ENCODE measurements at places on chromosomes 7 and 10.

GRCh38 chr10:119496273-119496672, 46.2 kb downstream of the RGS10 start:
- no peak for DNase-seq

DNA sequence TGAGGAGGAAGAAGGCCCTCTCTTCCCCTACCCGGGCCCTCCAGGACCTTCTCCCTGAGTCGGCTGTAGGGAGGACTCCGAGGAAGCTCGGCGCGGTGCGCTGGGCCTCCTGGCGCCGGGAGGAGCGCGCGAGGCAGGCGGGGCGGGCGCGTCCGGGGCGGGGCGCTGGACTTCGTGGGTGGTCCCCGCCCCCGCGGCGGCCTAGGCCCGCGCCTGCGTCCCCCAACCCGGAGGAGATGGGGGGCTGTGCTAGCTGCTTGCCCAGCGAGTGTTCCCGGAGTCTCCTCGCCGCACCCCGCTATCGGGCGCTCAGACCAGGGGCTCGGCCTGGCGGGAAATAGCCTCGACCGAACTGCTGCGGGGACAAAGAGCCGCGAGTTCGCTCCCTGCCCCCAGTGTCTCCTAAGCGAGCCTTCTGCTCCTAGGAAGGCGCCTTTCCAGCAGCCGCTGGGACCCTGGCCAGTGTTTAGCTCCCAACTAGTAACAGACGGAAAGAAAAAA, 19.2 kb upstream of the SMO start:
- DNase-seq = no peak

- DNase-seq = no peak
These were observed 75.9 kb downstream of the BMPER start for GRCh38 chr7:33981226-33981625.

GRCh38 chr10:51389415-51390321, 309.7 kb downstream of the CSTF2T start:
- DNase-seq = no peak

GRCh38 chr7:21086688-21087087, 300.0 kb upstream of the SP8 start:
- no peak for DNase-seq

- no peak for DNase-seq
These were observed 153.2 kb upstream of the ADO start for GRCh38 chr10:62651341-62651740.

GRCh38 chr10:4361581-4361980, 464.4 kb upstream of the AKR1E2 start:
- DNase-seq = no peak

DNA sequence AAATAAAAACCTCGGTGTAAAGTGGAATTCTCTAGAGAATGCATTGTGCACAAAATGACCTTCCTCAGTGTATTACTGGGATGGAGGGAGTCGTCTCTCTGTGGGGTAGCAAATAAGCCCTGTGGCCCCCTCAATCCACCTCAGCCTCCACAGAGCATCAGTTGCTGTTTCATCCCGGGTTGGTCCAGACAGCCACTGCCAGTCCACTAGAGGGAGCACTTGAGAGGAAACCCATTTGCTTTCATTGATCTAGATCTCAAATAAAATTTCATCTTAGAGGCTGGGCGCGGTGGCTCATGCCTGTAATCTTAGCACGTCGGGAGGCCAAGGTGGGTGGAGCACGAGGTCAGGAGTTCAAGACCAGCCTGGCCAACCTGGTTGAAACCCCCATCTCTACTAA, 1128.7 kb downstream of the CNTNAP2 start:
- DNase-seq = no peak

GRCh38 chr7:38195804-38196595, 18.0 kb downstream of the STARD3NL start:
- no peak for DNase-seq

GRCh38 chr7:75776295-75776971, 4.4 kb upstream of the CCL26 start:
- peak; percentile 2 for DNase-seq

GRCh38 chr7:54354436-54354835, 187.7 kb upstream of the VSTM2A start:
- no peak for DNase-seq

DNA sequence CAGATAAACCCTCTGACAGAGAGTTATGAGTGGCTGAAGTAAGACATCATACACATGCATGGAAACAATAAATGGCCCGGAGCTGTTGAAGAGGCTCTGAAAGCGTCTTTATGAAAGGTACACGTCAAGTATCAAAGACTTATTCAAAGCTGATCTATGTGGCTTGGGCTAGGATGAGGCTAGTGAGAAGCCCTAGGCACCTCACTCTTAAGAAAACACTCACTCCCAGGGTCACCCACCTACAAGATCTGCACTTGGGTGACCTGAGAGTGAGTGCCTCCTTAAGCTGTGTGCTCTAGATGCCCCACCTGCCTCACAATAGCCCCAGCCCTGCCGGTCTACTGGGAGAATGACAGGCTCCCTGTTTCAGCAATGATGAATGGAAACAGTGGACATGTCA, 1.1 kb upstream of the GIMAP1 start:
- no peak for DNase-seq

GRCh38 chr7:9201928-9202327, 768.5 kb downstream of the NXPH1 start:
- DNase-seq = no peak

- no peak for DNase-seq
These were observed 25.8 kb upstream of the SFMBT2 start for GRCh38 chr10:7436490-7437100.

DNA sequence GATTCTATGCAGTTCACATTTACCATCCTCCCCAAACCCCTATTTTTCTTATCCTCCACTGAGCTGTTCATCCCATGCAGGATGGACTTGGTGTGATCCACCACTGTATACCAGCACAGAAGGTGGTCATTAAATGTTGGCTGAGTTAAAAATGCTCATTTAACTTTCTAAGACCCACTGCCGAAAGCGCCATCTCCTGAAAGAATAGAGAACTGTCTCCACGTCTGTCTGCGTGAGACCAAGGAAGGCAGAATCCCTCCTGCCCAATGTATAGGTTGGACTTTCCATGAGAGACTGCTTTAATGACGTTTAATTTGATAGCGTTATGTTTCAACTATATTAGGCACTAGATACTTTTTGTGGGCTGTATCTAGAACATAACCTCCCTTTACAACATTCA, 124.3 kb downstream of the GPAM start:
- DNase-seq = no peak

DNA sequence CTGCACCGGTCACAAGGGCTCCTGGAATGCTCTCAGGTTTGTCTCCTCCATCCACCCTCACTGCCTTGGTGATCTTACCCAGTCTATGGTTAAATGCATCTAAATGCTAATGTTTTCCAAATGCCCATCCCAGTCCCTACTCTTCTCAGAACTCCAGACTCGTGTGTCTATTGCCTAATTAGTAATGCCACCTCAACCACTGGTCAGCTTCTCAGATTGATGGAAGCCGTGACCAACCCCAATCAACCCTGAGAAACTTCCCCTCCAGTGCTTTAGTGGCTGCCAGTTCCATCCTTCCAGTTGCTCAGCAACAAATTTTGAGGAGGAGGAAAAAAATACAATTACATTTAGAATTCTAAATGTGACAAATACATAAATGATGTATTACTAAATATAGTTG, 18.6 kb downstream of the NUDCD3 start:
- no peak for DNase-seq

- DNase-seq = no peak
These were observed 3.7 kb downstream of the PURB start for GRCh38 chr7:44881610-44882009.

GRCh38 chr10:47062441-47063200, 151.4 kb downstream of the PTPN20 start:
- no peak for DNase-seq

- no peak for DNase-seq
These were observed 123.1 kb upstream of the MACROH2A2 start for GRCh38 chr10:69929575-69929974.

DNA sequence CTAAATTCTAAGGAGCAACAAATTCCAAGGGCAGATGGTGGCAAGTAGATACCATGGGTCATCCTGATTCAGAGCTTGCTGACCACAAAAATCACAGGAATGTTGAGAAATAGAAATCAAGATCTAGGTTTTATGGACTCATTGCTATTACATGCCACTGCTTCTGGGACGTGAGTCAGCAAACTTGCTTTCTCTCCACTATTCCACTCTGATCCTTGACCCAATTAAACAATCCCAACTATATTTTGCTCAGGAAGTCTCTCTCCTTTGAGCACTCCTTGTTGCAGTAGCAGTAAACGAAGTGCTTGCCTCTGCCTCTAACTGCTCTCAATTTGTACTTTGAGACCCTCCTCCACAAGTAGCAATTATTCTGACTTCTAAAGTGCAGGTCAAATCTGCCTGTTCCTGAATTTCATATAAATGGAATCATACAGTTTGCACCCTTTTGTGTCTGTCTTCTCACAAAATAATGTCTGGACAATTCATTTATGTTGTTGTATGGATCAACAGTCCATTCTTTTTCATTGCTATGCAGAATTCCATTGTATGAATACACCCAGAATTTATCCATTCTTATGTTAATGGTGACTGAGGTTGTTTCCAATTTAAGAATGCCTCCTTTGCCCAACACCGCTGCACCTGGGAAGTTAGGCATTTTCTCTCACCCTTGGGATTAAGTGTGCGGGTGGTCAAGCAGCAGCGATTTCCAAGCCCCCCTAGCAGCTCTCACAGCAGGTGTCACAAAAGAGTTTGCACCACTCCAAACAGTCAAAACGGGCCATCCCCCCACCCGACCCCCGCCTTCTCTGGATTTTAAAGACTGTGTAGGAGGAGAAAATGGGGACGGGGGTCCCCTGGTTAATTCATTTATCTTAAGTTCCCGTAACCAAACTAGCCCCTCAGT, 35.9 kb downstream of the ACSM6 start:
- DNase-seq = no peak

DNA sequence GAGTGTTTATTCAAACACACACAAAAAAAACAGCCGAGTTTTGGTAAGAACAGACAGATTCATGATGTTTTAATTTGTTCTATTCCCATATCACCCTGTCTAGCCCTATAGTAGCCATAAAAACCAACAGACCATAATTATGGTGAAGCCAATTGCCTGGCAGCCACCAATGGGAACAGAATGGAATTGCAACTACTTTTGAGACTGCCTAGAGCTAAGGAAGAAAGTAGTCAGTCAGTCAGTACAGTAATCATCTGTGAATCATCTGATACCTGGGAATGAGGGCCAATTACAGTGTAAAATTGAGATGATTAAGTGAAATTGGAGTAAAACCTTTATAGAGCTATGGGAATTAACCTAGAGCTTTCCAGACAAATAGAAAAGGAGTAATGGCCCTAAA, 952.7 kb upstream of the KCND2 start:
- DNase-seq = no peak

- no peak for DNase-seq
These were observed 43.9 kb downstream of the GRK5 start for GRCh38 chr10:119251315-119251708.

- DNase-seq = no peak
These were observed 594.1 kb downstream of the GRM8 start for GRCh38 chr7:126658684-126659083.

GRCh38 chr10:118816471-118817168, 61.9 kb upstream of the CACUL1 start:
- DNase-seq = no peak

GRCh38 chr10:65620404-65621048, 1305.3 kb upstream of the LRRTM3 start:
- no peak for DNase-seq

- no peak for DNase-seq
These were observed 54.6 kb downstream of the ZNF783 start for GRCh38 chr7:149316606-149317005.

GRCh38 chr7:43931346-43931745, 5.1 kb downstream of the UBE2D4 start:
- DNase-seq = no peak

DNA sequence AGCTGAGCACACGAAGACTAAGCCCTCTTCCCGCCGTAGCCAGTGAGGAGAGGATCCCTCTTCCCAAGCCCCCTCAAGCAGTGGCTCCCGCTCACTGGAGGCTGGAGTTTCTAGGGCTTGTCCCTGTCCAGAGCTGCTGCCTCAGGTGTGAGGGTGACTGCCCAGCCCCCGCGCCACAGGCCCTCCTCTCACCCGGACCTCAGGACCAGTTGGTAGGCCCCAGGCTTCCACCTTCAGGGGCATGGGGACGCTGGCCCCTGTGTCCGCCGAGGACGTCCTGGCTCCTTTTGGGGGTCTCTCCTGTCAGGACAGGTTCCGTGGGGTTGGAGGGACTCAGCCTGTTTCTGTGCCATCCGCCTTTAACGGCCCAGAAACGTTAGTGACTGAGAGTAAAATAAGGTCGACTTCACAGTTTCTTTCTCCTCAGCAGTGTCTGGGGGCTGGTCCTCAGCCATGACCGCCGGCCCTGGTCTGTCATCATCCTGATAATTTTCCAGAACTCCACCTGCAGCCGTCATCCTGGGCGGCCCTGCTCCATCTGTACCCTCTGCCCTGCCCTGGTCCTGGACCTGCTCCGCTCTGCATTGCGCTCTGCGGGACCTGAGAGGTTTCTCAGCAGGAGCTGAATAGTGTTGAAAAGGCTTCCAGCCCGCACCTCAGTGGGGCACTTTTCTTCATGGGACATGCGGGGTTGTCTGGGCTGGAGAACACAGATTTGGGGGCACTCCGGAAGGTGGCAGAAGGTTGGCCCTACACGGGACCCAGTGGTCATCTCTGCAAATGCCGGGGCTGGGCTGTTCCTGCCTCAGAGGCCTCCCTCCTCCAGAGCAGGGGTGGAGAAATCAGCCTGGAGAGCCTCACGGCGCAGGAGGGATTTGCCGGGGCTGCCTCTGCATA, 36.0 kb upstream of the FAM20C start:
- DNase-seq = no peak

DNA sequence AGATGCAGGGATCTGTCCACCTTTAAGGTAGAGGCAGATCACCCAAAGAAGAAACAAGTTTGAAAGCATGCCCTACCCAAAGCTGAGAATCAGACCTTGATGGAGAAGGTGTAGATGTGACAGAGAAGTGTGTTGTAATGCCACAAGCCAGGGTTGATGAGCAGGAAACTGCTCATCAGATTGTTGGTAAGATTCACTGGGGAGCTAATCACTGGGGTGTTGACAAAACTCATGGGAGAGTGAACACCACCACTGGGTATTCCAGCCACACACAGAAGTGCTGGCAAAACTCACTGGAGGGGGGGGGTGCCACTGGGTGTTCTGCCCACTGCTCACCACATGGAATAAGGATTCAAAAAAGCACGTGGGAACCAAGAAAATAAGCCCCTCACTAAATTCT, 95.2 kb downstream of the IQUB start:
- DNase-seq = no peak

DNA sequence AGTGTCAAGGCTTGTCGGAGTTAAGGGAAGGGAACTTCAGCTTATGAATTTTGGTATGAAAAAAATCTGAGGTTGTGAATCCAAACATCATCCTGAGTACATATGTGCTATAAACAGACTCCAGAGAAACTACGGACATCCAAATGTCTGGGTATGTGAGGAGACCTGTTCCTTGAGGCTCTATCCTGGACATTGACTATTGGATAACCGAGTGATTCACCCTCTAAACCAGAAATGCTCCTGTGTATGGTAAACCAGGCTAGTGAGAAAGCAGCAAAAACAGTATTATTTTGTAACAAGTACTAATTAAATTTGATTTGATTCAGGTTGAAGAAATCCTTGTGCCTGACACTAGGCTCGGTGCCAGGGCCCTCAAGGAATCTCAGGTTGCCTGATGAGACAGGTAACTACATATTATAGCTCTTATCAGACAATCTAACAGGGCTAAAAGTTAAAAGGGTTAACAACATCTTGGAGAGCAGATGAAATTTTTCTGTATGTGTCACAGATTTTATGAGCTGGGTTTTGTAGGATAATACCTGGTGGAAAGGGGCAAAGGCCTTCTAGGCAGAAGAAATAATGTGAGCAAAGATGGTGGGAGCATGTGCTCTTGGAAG, 10.4 kb upstream of the STOX1 start:
- no peak for DNase-seq

- DNase-seq = no peak
These were observed 9.7 kb upstream of the AKR1C2 start for GRCh38 chr10:5013385-5013784.

All from stimulated activated CD4-positive, alpha-beta T cell treated with anti-CD3 and anti-CD28 coated beads, Interleukin-1b, Interleukin-23, amount 100 ng/mL, for 1 hour (primary cell).